Parietal lobe (tissue), 2 donors: ENCODE measurements at places on chromosomes 1 and 21. TPM values are rescaled to one million over a fixed set of nuclear protein-coding genes. Genes with fewer than 3 reads are reported as not detected.

RBM8A gene
- 85.4 TPM for total RNA-seq

FAM229A gene
- total RNA-seq, result 5.0 TPM

FHAD1 gene
- 0.94 TPM for total RNA-seq

C1orf167 gene
- total RNA-seq, result not detected

FOXO6 gene
- 9.1 TPM for total RNA-seq
